ENCODE measurements at places on chromosomes 2 and 18. TPM values are rescaled to one million over a fixed set of nuclear protein-coding genes. Genes with fewer than 3 reads are reported as not detected.

The INPP5D gene
- under 0.01 TPM for total RNA-seq

The RESP18 gene
- not detected for total RNA-seq

The MC2R gene
- not detected for total RNA-seq

DNA sequence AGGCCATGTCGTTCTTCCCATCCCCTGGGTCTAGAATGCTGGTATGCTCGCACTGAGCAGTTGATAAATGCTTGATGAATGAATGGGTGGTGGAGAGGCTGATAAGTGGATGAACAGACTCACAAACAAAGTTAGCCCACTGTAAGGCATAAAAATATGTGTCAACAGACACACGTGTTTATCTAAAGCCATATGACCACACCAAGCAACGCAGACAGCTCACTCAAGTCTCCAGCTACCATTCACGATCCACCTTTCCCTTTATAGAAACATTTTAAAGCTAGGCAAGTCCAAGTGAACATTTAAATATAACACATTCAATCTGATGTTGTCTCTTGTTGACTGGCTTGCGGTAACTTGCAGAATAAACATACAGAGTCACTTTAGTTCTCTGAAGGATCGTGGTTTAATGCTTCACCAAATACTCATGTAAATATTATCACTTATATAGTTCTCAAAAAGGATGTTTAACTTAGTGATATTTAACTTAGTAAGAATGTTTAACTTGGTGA, 105.5 kb downstream of the NOL10 start:
- peak; percentile 77 for DNase-seq

- DNase-seq: no peak
Measured at GRCh38 chr2:203021991-203022390, 7.3 kb downstream of the NBEAL1 start.

DNA sequence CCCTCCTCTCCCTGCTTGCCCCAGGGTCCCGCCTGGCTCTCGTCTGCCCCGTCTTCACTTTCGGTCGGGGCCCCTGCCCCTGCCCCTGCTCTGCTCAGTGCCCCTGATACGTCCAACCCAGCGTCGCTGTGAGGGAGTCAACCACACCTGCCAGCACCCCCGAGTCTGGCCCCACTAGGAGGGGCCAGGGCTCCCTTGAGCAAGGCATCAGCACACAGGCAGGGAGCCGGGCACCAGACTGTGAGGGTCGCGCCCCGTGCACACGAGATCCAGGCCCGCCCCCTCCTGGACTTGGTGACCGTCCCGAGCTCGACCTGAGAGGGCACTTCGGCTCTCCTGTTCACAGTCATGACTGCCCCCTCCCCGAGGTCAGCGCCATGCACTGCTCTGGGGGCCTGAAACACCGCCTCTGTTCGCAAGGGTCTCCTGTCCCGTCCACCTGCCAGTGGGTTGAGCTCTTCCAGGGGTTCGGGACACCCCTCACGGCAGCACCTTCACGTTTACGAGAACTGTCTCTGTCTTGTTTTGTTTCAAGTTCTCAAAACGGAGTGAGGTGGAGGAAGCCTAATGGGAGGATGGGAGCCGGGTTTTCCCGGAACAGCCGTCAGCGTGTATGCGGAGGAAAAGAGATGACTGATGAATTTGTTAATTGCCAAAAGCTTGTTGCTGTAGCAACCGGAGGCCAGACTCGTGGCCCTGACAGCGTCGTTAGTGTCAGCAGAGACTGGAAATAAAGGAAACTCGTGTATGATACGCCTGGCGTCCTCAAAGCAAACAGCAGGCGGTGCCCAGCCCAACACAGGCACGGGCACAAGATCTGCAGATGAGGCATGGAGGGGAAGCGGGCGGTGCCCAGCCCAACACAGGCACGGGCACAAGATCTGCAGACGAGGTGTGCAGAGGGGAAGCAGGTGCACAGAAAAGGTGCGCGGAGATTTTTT, 48.2 kb upstream of the KCNG2 start:
- peak; percentile 14 for DNase-seq

DNA sequence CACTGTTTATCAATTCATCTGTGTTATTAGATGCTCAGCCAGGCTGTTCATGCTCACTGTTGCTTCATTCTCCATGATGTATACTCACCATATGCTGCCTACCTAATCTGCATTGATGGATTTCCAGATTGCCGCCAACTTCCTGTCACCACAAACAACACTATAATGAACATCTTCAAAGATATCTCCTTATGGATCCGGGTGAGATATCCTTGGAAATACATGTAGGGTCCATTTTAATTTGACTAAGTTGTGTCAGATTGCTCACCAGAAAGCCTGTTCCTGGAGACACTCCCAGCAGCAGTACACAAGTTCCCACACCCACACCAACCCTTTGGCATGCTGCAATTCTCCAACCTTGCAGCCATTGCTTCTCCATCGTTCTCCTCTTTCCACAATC, 547.5 kb upstream of the TNP1 start:
- DNase-seq: no peak

GRCh38 chr2:182435754-182436153, 8.9 kb upstream of the PDE1A start:
- DNase-seq: peak; percentile 65

DNA sequence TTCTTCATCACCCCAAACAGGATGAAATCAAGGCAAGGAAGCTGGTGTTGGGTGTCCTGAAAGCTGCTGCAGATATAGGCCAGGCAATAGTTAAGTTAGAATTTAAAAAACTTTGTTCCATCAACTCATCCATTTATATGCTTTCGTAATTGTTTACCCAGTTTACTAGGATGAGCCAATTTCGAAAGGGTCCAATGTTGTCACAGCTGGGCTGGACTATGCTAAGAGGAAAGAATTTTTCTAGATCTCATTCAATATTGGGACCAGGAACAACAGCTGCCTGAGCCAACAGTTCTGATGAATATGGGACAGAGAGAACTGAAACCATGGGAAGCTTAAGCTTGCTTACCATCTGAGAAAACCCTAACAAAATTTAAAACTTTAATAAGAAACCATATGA, 21.6 kb upstream of the SP3 start:
- DNase-seq: peak; percentile 43

DNA sequence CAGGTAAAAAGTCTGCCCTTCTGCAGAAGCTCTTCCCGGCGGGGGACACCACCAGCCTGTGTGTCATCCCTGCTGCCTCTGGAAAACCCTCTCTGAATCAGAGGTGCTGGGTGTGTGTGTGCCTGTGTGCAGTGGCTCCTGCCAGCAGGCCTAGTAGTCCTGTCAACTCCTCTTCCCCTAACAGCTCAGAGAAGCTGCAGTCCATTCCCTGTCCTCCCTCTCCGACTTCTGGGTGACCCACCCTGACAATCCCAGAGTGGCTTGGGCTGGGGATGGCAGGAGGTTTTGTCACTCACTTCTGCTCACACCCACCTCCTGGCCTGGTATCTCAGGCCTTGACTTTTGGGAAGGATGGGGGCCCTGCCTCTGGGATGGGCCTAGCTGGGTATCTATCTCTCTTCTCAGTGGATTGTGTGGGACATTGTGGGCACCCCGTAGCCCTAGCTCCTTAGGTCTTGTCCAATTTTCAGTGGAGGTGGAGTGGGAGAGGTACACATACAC, 2.3 kb downstream of the WNT10A start:
- no peak for DNase-seq
